ENCODE measurements at places on chromosomes 2 and 18.

DNA sequence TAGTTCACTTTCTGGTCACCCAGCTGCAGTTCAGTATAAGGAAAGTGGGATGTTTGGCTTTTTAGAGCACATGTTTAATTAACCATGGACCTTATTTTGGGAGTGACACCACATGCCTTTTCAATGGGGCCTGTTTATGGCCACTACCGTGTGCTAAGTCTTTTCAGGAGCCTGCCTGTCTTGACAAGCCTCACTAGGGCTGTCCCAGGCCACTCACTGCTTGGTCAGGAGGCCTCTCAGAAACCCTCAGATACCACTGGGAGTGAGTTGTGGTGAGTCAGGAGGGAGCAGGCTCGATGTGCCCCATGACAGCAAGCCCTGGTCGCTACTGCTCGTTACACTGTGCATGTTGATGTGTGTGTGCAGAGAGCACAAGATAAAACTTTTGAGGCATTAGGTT, 123.0 kb downstream of the MAP4K4 start:
- no peak for DNase-seq

GRCh38 chr2:160270571-160271113, 70.6 kb upstream of the ITGB6 start:
- DNase-seq, result no peak

- peak; percentile 30 for DNase-seq
Measured at GRCh38 chr2:152492131-152492530, 157.2 kb downstream of the FMNL2 start.

DNA sequence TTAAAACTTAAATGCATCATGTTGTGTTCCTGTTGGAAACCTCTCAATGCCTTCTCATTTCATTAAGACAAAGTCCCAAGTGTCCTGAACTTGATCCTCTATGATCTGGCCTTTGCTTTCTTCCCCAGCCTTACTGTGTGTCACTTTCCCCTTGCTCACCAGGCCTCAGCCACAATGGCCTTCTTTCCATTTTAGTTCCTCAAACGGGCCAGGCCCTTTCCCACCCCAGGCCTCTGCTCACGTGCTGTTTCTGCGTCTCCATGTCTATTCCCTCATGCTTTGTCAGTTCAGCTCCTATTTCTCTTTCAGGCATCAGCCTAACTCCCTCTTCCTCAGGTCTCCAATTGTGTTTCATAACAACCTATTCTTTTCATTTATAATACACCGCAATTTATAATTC, 19.5 kb downstream of the CXCR4 start:
- peak; percentile 71 for DNase-seq

Data from inflammatory macrophage (primary cell).